ENCODE measurements at places on chromosomes 11 and 22.

GRCh38 chr22:38345782-38346181 is 28.5 kb upstream of the CSNK1E start:
- no peak for DNase-seq

- DNase-seq, result no peak
These were observed 1.1 kb downstream of the SCN2B start for GRCh38 chr11:118175031-118175992.

DNA sequence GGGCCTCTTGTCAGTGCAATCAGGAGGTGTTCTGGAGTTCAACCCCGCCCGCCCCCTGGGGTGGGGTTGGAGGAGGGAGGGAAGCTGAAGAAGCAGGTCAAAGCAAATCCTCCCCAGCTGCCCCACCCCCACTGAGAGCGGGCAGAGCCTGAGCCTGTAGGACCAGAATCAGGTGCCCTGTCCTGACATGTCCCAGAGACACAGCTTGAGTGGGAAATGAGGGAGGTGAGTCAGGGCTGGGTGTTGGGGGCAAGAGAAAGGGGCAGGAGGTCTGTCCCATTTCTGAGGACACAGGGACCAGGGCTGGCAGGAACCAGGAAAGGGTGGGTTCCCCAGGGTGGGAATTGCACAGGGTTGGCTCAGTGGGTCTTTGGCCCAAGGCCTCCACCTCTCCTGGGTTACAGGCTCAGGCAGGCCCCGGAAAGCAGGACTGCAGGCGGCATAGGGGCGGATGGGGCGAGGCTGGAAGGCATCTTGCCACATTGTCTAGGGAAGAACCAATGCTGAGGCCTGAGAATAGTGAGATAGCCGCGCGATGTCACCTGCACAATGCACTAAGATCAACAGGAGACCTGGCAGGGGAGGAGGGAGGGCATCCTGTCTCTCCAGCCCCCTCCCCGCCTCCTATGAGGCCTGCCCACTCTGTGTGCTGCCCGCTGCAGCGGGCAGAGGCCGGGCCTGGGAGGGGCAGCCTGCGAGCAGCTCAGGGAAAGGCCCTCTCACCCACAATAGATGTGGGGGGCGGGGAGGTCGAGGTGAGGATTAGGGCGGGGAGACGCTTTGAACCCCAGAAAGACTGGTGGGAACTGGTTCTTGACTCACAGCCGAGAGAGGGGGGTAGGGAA is 32.4 kb downstream of the NECTIN1 start:
- DNase-seq, result no peak

DNA sequence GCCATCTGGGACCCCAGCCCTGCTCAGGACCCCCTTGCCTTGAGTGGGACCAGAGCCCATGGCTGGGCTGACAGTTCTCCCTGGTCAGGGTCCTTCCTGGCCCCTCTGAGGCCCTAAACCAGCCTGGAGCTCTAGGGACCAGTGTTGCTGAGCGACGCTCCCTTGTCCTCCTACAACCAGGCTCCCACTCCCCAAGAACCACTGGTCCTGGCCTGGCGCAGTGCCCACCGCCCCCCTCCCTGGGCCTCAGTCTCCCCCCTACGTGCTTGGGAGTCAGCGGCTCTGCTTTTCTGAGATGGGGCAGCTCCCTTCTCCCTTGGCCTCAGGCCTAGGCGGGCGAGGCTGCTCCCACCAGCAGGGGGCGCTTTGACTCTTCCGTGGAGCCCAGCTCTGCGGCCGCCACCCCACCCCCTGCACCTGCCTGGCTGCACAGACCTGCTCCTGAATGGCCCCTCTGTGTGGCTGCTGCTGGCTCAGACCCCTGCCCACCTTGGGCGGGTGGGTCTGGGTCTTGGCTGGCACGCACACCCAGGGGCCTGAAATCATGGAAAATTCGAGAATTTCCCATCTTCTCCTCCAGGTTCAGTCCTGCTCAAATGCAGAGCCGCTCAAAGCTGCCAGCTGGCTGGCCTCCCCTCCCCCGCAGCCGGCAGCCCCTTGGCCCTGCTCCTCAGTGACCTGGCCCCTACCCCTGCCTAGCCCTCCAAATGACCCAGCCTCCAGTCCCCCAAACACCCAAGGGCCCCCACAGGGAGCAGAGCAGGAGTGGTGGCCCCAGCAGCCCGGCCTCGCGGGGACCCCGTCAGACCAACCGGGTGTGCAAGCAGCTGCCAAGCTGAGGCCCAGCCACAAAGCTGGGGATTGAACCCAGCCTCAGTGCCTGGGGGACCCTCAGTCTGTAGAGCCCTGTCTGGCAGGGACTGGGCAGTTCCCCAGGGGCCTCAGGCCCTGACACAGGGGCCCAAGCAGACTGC is 9.1 kb downstream of the PRR33 start:
- peak; percentile 75 for DNase-seq

- DNase-seq, result no peak
These were observed 18.5 kb downstream of the TRIM5 start for GRCh38 chr11:5666402-5666793.

- no peak for DNase-seq
These were observed 8.3 kb downstream of the CLCF1 start for GRCh38 chr11:67364783-67365722.

GRCh38 chr11:70108250-70108649 is 30.1 kb downstream of the ANO1 start:
- no peak for DNase-seq

DNA sequence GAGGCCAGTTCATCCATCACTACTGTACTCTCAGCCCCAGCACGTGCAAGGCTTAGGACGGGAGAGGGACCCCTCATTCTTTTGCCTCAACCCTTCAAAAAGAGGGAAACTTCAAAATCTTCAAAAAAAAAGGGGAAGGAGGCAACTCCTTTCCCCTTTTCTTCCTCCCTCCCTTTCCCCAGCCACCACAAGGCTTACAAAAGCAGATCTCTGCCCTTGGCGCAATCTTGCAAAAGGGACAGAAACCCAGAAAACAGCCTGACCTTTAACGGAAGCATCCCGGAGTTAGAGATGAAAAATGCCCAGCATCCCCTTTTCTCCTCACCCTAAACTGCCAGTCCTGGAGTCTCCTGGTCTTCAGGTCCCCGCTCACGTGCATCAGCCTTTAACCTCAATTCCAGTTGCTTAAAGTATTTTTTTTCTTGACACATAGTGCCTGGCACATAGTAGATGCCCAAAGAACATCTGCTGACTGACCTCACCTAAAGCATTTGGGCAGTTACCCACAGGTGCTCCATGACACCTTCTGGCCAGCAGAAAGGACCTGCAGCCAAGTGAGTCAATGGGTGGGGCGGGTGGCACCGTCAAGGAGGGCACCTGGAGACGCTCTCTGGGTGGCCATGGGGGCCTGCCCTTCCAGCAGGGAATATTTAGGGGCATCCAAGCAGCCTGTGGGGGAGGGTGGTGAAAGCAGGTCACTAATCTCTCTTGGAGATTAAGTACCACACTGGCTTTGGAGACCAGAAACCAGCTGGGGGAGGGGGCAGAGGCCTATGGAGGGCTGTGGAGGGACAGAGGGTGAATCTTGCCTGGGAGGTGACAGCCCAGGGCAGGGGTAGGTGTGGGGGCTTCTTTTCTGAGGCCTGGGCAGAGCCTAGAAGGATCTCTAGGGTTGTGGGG is 16.3 kb downstream of the NECTIN1 start:
- no peak for DNase-seq

GRCh38 chr22:23709107-23709506 is 18.3 kb downstream of the RGL4 start:
- no peak for DNase-seq

DNA sequence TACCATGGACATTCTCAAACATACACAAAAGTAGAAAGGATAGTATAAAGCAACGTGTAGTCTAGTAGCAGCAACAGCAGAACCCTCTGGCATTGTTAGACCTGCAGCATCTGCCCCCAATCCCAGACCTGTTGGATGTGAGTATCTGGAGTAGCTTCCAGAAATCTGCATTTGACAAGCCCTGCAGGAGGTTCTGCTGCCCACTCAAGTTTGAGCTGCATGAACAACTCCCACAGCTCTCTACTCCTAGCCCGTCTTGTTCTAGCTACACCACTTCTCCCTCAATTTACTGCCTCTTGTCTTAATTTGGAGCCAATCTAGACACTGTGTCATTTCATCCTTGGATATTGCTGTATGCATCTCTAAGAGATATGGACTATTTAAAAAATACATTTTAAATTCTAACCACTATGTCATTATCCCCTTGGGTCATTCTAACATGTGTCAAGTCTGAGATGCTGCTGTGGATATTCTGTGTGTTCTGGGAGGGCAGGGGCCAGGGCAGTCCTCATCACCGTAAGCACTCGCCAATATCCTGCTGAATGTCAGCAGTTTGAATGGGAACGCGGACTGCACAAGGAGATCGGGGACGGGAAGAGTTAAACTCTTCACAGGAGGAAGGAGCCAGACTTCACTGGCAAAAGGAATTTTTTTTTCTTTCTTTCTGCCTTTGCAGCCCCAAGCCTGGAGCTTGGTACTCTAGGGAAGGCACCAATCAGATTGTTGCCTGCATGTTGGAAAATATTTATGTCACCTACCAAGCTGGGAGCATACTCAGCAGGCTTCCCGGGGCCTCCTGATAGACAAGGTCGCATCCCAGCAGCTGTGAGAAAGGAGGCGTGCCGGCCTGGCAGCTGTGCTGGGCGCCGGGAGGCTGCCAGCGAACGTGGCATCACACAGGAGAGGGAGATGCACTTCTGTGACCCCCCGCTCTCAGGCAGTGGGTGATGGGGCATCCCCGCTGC is 429.0 kb downstream of the MIAT start:
- DNase-seq, result no peak

- no peak for DNase-seq
These were observed 56.7 kb upstream of the CLPB start for GRCh38 chr11:72491001-72491400.

- DNase-seq, result no peak
These were observed 47.2 kb downstream of the MRGPRX2 start for GRCh38 chr11:19013181-19013857.

- no peak for DNase-seq
These were observed 3.5 kb upstream of the LARGE1 start for GRCh38 chr22:33923660-33924246.

DNA sequence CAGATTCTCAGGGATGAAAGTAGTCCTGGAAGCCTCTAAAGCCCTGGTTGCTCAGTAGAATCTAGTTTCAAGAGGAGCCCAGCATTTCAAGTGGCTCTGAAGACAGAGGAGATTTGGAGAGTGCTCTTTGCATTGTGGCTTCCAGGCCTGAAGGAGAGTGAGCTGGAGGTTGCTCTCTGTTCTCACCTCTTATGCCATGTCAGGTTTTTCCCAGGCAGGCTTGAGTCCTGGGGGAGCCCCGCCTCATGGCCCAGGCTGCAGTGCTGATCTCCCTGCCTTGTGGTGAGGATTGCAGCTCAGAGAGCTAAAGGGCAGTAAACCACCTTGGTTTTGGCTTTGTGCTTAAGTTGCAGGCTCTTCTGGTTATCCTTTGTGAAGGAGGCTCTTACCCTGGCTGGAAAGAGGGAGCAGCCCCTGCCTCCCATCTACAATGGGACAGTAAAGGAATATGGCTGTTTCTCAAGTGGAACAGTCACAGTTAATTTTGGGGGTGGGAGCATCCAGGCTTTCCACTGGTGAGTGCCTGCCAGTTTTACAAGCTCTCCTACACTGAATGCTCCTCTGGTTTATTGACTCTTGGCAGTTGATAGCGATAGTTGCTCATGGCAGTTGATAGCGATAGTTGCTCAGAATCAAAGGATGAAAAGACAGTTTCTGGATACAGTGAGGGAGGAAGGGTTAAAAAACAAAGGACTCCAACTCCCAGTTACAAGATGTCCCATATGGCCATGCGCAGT is 32.6 kb downstream of the RCOR2 start:
- DNase-seq, result no peak

DNA sequence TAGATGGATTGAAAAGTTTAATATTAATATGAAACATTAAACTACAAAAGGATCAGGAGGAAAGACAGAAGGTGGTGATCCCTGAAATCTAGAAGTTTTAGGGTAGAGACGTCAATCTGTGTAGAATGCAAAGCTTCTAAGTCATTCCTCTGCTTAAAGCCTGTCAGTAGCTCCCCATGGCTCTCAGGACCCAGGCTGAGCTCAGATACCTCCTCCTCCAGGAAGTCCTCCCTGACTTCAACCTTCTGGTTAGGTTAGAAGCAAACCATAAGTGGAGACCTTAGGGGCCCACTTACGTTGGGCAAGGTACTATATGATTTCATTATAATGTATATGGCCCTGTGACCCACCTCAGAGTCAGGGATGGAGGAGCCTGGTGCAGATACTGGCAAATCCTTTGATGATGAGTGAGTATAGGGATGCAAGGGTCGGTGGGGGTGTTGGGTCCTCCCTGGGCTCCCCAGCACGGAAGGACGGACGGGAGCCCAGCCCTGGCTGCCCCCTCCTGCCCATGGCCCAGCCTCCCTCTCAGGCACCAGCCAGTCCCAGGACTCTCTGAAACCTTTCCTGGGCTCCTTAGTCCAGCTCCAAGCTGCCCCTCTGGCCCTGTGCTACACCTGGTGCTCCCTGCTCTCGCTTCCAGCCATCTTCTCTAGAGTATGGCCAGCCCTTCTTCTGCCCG is 3.2 kb upstream of the PPP6R3 start:
- no peak for DNase-seq

DNA sequence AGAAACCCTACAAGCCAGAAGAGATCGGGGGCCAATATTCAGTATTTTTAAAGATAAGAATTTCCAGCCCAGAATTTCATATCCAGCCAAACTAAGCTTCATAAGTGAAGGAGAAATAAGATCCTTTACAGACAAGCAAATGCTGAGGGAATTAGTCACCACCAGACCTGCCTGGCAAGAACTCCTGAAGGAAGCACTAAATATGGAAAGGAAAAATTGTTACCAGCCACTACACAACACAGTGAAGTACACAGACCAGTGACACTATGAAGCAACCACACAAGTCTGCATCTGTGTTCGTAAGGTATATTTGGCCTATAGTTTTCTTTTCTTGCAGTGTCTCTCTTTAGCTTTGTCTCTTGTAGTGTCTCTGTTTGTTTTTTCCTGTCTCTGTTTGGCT is 29.0 kb downstream of the TMEM225 start:
- no peak for DNase-seq

DNA sequence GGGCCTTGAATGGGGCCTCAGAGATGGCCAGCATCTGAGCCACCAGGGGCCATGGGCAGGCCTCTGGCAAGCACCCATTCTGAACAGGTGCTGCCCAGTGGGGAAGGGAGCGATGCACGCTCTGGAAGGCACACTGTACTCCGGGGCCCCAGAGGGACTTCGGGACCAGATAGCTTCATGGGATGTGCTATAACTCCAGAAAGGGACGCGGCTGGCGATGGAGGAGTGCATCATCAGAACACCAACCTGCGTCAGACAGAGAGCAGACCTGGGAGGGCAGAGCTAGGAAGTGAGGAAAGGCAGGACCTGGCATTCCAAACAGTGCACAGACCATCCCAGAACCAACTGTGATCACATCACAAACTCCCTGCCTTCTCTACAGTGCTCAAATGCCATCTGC is 16.8 kb downstream of the DGCR2 start:
- no peak for DNase-seq

DNA sequence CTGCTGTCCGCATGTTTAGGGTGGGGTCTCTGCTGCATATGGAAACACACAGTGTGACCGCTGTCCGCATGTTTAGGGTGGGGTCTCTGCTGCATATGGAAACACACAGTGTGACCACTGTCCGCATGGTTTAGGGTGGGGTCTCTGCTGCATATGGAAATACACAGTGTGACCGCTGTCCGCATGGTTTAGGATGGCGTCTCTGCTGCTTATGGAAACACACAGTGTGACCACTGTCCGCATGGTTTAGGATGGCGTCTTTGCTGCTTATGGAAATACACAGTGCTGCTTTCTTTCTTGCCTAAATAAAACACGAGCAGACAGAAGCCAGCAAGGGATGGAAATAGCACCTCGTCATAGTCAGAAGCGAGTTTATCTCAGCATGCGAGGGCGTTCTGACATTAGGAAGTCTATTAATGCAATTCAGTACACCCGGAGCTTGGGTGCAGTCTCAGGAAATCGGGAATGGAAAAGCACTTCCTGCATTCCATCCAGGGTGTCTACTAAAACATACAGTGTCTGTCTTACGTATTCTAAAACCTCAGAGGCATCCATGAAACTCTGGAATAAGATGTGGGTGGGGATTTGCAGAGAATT is 32.6 kb upstream of the TOLLIP start:
- DNase-seq, result no peak

Data from CD4-positive, alpha-beta T cell treated with Interleukin-15 for 1 hour (primary cell).